ENCODE measurements at places on chromosomes 2 and 18.

- DNase-seq: no peak
Measured at GRCh38 chr2:171566057-171566456, 43.8 kb downstream of the CYBRD1 start.

GRCh38 chr2:105369777-105370690 is 28.8 kb downstream of the FHL2 start:
- peak; percentile 82 for DNase-seq

- no peak for DNase-seq
Measured at GRCh38 chr2:62793213-62793612, 87.7 kb downstream of the EHBP1 start.

DNA sequence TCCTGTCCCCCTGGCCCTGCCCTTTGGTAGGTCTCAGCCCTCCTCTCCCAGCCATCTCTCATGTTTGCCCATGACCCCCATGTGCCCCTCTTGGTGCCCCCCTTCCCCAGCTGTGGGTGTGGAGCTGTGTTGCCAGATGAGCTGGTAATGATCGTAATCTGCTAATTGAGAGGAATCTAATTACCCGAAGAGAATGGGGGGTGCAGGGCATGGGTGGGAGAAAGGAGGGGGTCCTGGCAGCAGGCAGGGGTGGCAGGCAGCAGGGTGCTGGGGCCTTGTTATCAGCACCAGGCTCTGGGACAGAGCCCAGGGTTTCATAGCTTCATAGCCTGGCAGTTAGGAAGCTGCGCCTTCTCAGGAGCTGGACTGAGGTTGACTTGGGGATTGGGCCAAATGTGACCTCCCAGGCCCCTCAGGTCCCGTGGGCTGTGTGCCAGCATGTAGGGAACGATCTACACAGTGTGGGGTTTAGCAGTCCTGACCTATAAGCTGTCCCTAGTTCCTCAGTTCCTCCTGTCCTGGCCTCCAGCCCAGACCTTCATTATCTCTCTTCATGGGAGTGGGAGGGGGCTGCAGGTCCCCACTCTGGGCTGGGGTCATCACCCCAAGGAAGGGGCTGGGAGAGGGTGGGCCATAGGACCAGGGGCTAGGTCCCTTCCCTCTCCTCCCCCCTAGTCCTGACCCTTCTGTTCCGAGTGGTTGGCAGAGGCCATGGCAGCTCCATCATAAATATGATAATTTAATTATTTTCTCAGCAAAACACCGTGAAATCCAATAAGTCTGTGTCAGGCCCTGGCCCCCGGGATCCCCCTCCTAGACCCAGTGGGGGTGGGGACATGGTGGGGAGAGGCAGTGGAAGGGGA is 6.5 kb upstream of the ASIC4 start:
- DNase-seq: no peak

DNA sequence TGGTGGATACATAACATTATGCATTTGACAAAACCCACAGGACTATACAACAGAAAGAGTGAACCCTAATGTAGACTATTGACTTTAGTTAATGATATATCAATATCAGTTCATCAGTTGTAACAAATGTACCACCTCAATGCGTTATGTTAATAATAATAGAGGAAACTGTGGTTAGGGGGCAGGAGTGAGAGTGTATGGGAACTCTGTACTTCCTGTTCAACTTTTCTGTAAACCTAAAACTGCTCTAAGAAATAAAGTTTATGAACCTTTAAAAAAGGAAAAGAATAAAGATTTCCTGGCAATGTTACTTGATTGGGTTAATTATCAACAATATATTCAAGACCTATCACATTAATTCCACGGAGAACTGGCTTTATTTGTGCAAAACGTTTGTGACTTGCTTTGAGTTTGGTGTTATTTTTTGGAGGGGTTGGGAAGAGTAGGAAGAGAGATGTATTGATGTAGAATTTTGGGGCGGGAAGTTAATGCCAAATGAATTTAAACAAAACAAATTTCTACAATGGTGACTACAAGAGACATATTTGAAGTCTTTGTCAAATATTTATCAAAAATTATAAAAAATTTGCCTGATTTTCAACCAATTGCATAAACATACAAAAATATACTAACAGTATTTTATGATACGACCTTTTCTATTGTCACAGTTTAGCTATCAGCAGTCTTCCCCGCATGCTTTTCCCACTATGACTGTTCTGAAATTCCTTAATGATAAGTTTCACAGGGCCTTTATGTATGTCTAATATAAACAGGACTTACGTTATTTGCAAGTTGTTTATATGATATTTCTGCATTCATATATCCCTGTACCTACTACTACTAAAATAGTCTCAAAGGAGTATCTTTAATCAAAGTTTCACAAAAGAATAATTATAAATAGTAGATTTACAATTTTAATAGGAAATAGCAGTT is 2.1 kb upstream of the RTN4 start:
- peak; percentile 48 for DNase-seq

DNA sequence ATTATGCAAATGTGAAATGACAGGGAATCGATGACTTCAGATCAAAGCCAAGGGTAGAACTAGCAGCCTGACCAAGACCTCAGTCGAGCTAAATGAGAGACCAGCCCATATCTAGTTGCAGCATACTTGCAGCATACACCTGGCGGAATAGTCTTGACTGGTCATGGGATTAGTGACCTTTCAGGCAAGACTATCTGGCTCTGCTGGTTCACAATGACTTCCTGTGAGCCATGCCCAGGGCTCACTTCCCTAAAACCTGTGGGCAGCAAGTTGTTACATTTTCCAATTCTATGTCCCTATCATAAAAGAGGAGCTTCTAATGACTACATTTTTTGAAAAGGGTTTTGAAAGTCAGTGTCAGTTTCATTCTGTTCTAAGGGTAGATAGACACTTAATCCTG is 1624.9 kb upstream of the CELF4 start:
- no peak for DNase-seq

DNA sequence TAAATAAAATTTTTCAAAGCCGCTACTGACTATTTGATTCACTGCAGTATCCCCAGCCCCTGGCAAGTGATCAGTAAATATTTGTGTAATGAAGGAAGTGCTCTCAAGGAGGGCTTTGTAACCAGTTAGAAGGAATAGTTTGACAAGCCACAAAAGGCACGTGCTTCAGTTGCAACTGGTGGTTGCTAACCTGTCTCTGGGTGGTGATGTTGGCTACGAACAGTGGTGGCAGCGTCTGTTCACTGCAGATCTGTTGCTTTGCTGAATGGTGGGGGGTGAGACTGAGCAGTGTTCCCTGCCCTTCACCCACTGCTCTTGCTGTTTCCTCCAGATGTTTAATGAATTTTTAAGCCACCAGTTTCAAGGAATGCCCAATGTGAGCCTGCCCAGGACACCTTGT is 73.9 kb upstream of the SIX2 start:
- DNase-seq: no peak

DNA sequence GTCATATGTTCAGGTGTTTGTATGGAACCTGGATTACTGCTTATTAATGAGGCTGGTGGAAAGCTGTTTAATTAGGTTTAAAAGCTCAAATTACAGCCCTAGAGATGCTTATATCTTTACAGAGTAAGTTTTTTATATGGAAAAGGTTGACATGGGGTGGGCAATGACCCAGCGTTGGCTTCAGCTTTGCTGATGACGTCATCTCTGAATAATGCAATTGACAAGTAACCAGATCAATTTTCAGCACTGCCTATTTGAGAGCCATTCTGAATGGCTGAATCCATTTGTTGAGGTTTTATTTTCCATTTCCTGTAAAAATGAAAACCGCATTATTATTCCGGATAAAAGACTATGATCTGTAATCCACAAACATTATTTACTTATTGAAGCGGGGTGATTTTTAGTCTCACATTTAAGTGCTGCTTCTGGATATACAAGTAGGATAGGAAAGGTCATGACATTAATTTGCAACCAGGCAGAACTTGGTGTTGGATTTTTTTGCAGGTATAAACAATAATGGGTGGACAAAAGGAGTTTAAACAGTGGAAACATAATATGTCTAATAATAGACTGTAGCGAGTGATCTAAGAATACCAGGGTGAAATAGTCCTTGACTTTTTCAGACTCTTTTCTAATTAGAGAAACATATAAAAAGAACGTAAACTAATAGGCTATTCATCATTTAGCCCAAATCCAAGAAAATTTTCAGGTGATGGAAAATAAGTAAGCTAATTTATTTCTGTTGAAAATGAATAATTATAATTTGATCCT is 2.7 kb downstream of the PPP1R1C start:
- no peak for DNase-seq

GRCh38 chr2:177395351-177396065 is 2.9 kb downstream of the AGPS start:
- peak; percentile 61 for DNase-seq

GRCh38 chr2:127479866-127480743 is 46.2 kb downstream of the IWS1 start:
- no peak for DNase-seq

GRCh38 chr2:239538357-239539052 is 137.7 kb upstream of the HDAC4 start:
- DNase-seq: no peak

GRCh38 chr2:113894156-113894743 is 4.4 kb downstream of the ACTR3 start:
- DNase-seq: peak; percentile 59

DNA sequence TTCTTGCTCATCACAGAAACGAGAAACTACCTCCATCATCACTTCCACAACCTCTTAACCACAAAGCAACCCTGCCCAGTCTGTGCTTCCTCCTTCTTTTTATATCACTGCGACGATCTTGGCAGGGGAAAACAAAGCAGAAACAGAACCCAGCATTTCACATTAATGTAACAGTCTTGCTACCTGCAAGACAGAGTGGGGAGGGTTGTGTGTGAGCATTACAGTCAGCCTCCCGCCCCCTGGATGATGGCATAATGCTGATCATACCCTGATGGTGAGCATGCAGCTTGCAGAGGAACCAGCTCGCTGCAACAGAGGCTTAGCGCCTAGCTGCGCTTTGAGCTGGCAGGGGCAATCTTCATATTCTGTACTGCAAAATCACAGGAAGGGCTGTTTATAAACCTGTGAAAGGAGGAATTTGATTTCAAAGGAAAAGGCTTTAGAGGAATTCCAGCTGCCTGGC is 376.1 kb downstream of the IRS1 start:
- DNase-seq: peak; percentile 83

GRCh38 chr2:143690235-143690634 is 561.0 kb downstream of the ARHGAP15 start:
- no peak for DNase-seq

- no peak for DNase-seq
Measured at GRCh38 chr2:216064665-216065064, 16.9 kb downstream of the PECR start.

GRCh38 chr18:4318311-4318710 is 136.8 kb downstream of the DLGAP1 start:
- no peak for DNase-seq

GRCh38 chr18:32730068-32730467 is 42.8 kb downstream of the KLHL14 start:
- DNase-seq: no peak

DNA sequence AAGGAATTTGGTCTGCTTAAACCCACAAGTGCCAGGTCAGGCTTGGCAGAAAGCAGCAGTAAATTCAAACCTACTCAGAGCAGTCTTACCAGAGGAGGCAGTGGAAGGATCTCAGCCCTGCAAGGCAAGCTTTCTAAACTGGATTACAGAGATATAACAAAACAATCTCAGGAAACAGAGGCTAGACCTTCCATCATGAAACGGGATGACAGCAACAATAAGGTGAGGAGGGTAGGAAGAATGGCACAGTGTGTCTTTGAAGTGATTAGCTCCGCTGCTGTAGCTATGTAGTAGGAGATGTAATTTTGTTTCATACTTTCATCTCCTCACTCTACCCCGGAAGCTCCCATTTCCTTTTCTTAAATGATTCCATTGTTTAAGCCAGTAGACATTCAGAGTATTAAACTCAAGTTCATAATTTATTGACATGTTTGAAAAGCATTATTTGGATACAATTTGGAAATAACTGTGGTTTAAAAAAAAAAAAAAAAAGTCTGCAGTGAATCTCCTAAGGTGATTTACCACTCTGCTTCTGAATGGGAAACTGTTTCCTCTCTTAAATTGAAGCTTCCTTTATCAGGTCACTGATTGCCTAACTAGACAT is 29.4 kb upstream of the DYSF start:
- no peak for DNase-seq

DNA sequence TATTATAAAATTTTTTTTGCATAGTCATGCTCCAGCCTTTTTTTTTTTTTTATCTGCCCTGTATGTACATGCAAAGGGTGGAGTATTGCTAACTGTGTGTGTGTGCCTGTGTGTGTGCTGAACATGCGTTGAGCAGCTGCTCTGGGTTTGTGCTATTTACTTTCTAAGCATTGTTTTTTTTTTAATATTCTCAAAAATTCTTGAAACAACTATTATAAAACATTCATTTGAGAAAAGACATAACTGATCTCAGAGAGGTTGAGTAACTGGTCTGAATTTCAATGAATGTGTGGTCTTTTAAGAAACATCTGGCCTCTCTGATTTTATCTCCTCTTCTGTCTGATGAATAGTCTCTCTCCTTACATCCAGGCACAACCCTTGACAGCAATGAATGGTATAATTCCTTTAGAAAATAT is 366.0 kb upstream of the SLC14A2 start:
- DNase-seq: no peak

GRCh38 chr2:103268841-103269498 is 507.1 kb downstream of the TMEM182 start:
- DNase-seq: no peak

DNA sequence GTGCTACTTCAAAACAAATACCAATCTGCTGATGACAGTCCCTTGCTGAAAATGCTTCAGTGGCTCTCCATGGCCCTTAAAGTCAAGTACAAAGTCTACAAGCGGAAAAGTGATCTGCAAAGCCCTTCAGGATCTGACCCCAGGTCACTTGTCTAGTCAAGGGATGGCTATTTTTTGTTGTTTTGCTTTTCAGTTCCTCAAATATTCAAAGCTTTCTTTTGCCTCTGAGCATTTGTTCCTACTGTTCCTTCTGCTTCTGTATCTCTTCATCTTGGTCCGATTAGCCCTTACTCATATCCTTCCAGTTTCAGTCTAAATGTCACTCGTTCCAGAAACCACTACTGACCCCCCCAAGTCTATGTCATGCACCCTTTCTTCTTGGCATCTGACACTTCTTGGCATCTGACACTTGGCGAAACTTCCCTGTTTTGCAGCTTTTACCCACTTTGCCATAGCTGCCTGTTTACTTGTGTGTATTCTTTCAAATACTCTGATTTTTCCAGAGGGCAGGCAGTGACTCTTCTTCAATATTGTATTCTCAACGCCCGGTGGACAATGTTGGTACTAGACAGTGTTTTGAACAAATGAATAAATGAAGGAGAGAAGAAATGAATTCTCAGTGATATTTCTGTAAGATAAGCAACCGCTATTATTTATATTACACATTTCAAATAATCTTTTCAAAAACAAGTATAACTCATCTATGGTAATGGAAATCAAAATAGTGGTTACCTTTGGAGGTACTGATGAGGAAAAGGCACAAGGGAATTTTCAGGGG is 175.9 kb upstream of the FN1 start:
- peak; percentile 56 for DNase-seq

GRCh38 chr2:200796561-200796960 is 15.1 kb upstream of the BZW1 start:
- no peak for DNase-seq

Data from inflammatory macrophage (primary cell).